Mesothelial cell of epicardium (in vitro differentiated cells): ENCODE measurements at places on chromosomes 5 and 9.

DNA sequence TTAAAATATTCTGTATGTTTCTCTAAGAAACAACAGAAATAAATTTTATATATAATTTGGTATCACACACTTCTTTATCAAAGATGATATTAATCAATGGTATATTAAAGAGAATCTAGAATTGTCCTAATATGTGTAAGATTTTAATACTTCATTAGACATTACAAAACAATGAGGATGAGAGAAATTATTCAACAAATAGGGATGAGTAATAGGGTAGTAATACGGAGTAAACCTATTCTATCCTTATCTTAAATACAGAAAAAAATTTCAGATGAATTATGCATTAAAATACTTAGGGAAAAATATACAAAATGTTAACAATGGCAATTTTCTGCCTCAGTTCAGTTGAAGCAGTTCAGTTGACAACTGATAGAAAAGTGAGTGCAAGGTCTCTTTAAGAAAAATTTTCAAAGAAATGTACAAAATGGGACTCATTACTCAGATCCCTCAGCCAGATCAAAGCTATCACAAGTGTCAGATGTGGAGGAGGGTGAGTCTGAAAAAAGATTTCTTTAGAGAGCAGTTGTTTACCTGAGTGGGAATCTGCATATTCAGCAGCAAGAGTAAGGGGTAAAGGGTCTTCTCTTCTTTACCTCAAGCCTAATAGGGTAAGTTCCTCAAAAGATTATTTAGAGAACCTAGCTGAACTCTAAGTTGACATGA, 56.7 kb upstream of the GCNT4 start:
- no peaks in the 10 kb centered on the region for H3K36me3 ChIP-seq
- no peak for DNase-seq
- no peak overlapping the region for H3K4me3 ChIP-seq

- H3K4me3 ChIP-seq: no peak overlapping the region
- H3K27ac ChIP-seq: no peak overlapping the region
- no peaks in the 10 kb centered on the region for H3K36me3 ChIP-seq
- DNase-seq: no peak
- H3K27me3 ChIP-seq: peaks cover 69% of the 10 kb centered on the region
These were observed 86.6 kb downstream of the APBA1 start for GRCh38 chr9:69585571-69585970.

DNA sequence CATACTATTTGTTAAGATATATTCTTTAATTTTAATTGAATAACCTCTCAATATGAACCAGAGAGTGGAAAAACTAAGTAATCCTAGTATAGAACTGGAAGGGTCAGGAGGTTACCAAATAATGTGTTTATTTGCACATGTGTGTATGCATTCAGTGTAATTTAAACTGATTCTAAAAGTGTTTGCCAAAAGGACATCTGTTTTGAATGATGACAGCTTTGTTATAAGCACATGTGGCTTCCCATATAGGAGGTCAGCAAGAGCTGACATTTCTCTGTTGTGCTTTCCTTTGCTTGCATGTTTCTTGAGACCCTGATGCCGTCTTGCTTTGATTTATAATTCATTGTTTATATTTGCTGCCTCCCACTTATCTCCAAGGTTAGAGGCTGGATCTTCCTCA, 383.4 kb downstream of the BRINP1 start:
- H3K36me3 ChIP-seq: no peaks in the 10 kb centered on the region
- peaks cover 19% of the 10 kb centered on the region for H3K27me3 ChIP-seq
- DNase-seq: no peak

DNA sequence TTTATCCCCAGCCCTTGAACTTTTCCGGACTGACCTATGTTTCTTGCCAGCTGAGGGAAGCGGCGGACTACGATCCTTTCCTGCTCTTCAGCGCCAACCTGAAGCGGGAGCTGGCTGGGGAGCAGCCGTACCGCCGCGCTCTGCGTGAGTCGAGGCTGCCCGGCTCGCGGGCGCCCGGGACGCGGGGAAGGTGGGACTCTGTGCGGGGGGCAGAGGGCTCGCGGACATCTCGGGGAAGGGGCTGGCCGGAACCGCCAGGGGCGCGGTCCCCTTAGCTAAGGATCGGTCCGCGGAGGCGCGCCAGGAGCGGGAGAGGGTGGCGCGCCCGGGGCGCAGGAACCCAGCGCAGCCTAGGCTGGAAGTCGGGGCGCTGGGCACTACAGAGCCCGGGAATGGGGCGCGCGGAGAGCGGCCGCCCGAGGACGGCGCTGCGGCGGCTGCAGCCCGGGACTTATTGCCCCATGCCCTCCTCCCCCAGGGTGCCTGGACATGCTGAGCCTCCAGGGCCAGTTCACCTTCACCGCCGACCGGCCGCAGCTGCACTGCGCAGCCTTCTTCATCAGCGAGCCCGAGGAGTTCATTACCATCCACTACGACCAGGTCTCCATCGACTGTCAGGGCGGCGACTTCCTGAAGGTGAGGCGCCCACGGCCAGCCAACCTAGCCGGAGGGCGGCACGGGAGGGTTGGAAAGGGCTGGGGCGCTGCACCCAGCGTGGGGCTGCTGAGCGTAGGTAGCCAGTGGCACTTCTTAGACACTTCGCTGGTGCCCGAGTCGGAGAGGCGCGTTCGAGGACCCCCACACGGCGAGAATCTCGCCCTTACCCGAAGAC, 922 bp downstream of the CRHBP start:
- peak; percentile 21 for DNase-seq
- peaks cover 12% of the 10 kb centered on the region for H3K4me1 ChIP-seq
- no peak overlapping the region for H3K27ac ChIP-seq

GRCh38 chr5:1727571-1727970, 72.1 kb downstream of the MRPL36 start:
- H3K36me3 ChIP-seq: no peaks in the 10 kb centered on the region
- peaks cover 23% of the 10 kb centered on the region for H3K27me3 ChIP-seq
- H3K4me3 ChIP-seq: no peak overlapping the region

DNA sequence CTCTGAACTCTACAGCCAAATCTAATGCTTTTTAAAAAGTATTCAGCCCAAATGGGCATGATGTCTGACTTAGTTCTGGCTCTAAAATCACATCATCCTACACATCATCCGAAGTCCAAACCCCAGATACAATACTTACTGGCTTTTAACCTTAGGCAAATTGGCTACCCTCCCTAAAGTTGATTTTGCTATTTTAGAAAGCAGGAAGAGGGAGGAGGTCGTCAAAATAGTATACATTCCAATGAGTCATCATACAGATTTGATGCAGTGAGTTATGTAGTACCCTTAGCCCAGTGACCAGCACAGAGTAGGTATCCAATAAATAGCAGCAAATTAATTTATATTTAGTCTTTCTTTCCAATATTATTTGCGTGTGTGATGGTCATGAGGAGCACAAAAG, 582.0 kb upstream of the TUSC1 start:
- no peak overlapping the region for H3K27ac ChIP-seq
- no peaks in the 10 kb centered on the region for H3K27me3 ChIP-seq
- no peak for DNase-seq
- no peak overlapping the region for H3K4me3 ChIP-seq

- DNase-seq: no peak
- H3K4me3 ChIP-seq: no peak overlapping the region
- H3K27ac ChIP-seq: no peak overlapping the region
- H3K36me3 ChIP-seq: no peaks in the 10 kb centered on the region
These were observed 187.8 kb downstream of the NR3C1 start for GRCh38 chr5:143215690-143216089.

- peaks cover 19% of the 10 kb centered on the region for H3K4me1 ChIP-seq
- no peaks in the 10 kb centered on the region for H3K27me3 ChIP-seq
- H3K36me3 ChIP-seq: no peaks in the 10 kb centered on the region
- no peak overlapping the region for H3K4me3 ChIP-seq
- no peak overlapping the region for H3K27ac ChIP-seq
- no peak for DNase-seq
These were observed 63.6 kb downstream of the ADAMTS2 start for GRCh38 chr5:179281694-179282093.

GRCh38 chr9:85452841-85453240, 288.9 kb downstream of the AGTPBP1 start:
- no peaks in the 10 kb centered on the region for H3K4me1 ChIP-seq
- no peak overlapping the region for H3K4me3 ChIP-seq
- H3K27me3 ChIP-seq: no peaks in the 10 kb centered on the region
- no peak for DNase-seq
- peaks cover 4% of the 10 kb centered on the region for H3K36me3 ChIP-seq
- no peak overlapping the region for H3K27ac ChIP-seq

GRCh38 chr5:148969291-148969690, 93.6 kb downstream of the SH3TC2 start:
- DNase-seq: no peak
- peaks cover 6% of the 10 kb centered on the region for H3K27me3 ChIP-seq
- no peak overlapping the region for H3K4me3 ChIP-seq
- no peak overlapping the region for H3K27ac ChIP-seq
- peaks cover 6% of the 10 kb centered on the region for H3K4me1 ChIP-seq

DNA sequence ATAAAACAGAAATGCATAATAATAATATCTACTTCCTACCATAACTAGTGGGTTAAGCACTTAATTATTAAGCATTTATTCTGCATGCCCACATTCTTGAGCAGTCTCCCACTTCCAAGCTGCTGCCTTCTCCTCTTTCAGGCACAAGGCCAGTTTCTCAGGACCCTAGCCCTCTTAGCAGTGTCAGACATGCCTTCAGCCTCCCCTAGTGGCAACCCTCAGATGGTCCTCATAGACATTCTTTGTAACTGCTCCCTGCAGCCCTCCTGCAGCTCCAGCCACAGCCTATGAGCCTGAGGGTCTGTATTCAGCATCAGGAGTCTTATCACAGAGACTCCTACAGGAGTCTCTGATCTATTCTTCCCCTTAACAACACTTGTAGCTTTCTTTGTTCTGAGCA, 3.9 kb downstream of the IL9 start:
- H3K4me1 ChIP-seq: peaks cover 37% of the 10 kb centered on the region
- DNase-seq: no peak
- H3K36me3 ChIP-seq: no peaks in the 10 kb centered on the region
- H3K27me3 ChIP-seq: peaks cover 37% of the 10 kb centered on the region

DNA sequence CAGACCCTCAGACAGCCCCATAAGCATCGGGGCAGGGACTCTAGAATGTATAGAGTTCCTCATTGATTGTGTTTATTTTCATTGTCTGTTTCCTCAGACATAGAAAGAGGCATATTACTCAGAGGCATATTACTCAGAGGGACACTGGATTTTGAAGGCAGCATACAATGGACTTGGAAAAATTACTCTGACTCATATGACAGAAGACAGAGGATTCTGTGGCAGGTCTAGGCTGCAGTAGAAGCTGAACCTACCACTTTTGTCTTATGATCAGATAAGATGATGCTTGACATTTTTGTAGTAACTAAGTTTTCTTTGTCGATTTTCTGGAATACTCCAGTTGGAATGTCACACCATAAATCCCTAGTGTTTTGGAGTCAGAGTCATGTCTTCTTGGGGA, 105.2 kb downstream of the ST8SIA4 start:
- no peaks in the 10 kb centered on the region for H3K4me1 ChIP-seq
- H3K27me3 ChIP-seq: no peaks in the 10 kb centered on the region
- H3K4me3 ChIP-seq: no peak overlapping the region
- H3K36me3 ChIP-seq: no peaks in the 10 kb centered on the region
